Non-pigmented ciliary epithelial cell (primary cell): ENCODE measurements at places on chromosomes 16 and 17.
A peak's percentile ranks its signal among the peaks of the same experiment; 100 is the strongest.

- no peak for DNase-seq
Observed at GRCh38 chr17:42618442-42619150, 9.1 kb downstream of the TUBG1 start.

- DNase-seq = no peak
Observed at GRCh38 chr16:777826-778225, 10.4 kb downstream of the RPUSD1 start.

GRCh38 chr16:28974007-28974436 is 556 bp upstream of the SPNS1 start:
- peak; percentile 11 for DNase-seq

GRCh38 chr17:73391331-73392265 is 79.8 kb upstream of the CDC42EP4 start:
- no peak for DNase-seq

GRCh38 chr17:61291451-61292285 is 108.0 kb upstream of the TBX2 start:
- DNase-seq = no peak

DNA sequence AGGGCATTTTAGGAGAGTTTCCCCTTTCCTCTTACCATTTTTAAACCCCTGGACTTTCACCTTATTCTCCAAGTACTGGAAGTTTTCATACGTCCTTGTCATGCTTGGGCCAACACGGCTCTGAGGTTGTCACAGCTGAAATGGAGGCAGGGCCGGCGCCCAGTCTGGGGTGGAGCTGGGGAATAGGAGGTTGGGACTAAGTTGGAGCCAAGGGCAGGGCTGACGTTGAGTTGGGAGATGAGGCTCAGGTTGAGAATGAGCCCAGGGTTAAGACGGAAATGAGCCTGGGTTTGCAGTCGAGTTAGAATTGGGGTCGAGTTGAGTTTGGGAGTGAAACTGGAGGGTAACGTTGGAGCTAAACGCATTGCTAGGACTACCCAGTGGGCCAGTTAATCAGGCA is 1.3 kb downstream of the CLEC10A start:
- no peak for DNase-seq
